ENCODE measurements at places on chromosomes 6 and 20.

DNA sequence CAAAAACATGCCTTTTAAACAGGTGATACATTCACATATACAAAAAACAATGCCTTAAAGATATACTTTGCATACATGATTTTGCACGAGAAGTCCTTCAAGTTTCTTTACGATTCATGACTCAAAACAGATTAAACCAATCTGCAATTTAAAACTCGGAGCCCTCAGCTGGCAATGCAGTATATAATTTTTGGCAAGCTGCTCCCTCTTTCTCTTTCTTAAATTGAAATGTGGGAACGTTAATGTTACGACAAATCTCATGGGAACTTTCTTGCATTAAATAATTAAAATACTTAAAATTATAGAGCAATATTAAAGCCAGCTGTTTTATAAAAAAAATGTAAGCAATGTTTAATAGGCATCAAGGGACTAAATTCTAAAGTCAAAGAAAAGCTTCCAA, 334.6 kb downstream of the ESR1 start:
- DNase-seq, result no peak

GRCh38 chr6:45514454-45515230, 136.9 kb upstream of the SUPT3H start:
- no peak for DNase-seq

GRCh38 chr6:21555197-21555596, 38.4 kb upstream of the SOX4 start:
- no peak for DNase-seq

DNA sequence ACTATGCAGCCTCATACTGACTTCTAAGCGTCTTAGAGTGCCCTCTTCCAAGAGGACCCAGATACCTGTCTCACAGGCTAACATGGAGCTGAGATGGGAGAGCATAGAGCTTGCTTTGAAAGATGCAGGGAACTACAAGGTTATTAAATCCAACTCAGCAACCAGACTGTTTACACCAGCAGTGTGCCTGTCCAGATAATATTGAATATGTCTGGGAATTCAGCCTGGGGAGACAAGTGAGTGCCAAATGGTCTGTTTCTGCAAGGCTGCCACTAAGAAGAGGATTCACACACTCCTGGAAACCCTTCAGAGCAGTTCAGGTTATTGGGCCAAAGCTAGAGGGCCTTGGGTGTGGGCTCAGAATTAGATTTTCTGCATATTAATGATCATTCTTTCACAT, 547.8 kb downstream of the PTPRT start:
- no peak for DNase-seq

GRCh38 chr20:59752704-59753460, 148.5 kb downstream of the PHACTR3 start:
- DNase-seq, result no peak

- DNase-seq, result no peak
Measured at GRCh38 chr20:689348-689747, 13.7 kb upstream of the SCRT2 start.

All from D721Med (cell line).